ENCODE measurements at places on chromosomes 5 and 9. TPM values are rescaled to one million over a fixed set of nuclear protein-coding genes. Genes with fewer than 3 reads are reported as not detected.

IGIP gene
- 1.8 TPM for total RNA-seq

DNA sequence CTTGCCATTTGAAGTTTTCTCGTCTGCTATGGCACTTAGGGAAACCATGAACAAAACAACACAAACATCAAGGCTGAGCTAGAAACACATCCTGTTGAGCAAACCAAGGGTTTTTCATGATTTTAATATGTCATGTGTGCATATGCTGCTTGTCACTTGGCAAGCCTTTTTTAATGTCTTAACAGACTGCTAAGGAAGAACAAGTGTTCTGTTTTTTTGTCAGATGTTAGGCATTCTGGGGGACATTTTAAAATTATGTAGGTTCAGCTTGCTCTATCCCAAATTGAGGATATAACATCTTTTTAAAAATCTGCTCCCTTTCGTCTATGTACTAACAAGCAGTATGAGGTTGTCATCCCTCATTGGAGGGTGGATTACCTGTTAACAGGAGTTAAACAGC is 150.3 kb downstream of the HTR1A start:
- DNase-seq, result no peak

GRCh38 chr9:128689293-128689774 is 312 bp downstream of the SET start:
- DNase-seq, result no peak

CREBRF gene
- total RNA-seq, result 3.4 TPM

GRCh38 chr5:32850817-32851496 is 139.8 kb downstream of the NPR3 start:
- DNase-seq, result no peak

SAXO1 gene
- total RNA-seq, result not detected

HRCT1 gene
- total RNA-seq, result 1.8 TPM

Data from Daoy (cell line).